ENCODE measurements at places on chromosomes 13 and 19.

- no peak for DNase-seq
Measured at GRCh38 chr19:14889994-14890642, 4.2 kb upstream of the OR7A17 start.

- DNase-seq: no peak
Measured at GRCh38 chr19:40445780-40446262, 1.7 kb upstream of the SERTAD3 start.

- no peak for DNase-seq
Measured at GRCh38 chr19:45834970-45835369, 19.9 kb upstream of the RSPH6A start.

DNA sequence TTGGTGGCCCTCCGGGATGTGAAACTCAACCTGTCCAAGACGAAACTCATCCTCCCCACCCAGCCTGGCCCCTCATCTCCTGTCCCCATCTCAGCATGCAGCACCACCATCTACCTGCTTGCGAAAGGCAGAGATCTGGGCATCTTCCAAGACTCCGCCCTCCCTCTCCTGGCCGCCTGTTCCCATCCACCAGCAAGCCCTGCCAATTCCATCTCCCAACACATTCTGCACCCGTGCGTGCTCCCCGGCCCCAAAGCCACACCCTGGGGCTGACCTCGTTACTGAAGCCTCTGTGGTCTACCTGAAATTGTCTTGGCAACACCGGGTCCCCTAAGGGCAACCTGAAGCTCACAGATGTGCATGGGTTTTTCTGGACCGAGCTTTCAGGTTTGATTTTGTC, 13.2 kb upstream of the CAMSAP3 start:
- no peak for DNase-seq

DNA sequence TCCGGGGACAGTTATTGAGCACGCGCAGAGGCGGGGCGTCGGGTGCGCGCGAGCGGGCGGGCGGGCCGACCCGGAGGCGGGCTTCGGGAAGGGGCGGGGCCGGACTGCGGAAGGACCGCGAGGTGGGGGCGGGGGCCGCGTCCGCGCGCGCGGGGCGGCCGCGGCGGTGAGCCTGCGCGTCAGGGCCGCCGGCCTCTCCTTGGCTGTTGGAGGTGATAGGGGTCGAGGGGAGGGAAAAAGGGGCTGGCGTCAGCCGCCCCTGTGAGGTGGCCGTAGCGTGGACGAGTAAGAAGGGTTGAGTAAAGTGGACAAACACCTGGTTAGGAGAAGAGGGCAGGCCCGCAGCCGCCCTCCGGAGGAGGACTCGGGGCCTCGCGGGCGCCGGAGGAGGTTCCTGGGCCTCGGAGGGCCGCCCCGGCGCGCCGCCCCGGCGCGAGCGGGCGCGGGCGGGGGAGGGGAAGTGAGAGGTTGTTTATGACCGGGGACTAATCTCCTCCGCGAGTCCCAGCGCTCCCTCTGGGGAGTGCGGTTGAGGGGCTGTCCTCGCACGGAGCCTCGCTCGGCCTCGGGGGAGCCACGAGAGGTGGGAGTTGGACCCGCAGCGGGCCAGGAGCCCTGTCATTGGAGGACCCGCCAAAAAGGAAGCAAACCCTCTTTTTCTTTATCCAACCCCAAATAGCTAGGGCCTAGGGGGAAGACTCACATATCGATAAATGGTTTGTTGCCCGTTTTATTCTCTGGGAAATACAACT, 547 bp upstream of the INTS6 start:
- DNase-seq: peak; percentile 92

GRCh38 chr13:44040070-44040817, 160.5 kb downstream of the LACC1 start:
- DNase-seq: no peak

DNA sequence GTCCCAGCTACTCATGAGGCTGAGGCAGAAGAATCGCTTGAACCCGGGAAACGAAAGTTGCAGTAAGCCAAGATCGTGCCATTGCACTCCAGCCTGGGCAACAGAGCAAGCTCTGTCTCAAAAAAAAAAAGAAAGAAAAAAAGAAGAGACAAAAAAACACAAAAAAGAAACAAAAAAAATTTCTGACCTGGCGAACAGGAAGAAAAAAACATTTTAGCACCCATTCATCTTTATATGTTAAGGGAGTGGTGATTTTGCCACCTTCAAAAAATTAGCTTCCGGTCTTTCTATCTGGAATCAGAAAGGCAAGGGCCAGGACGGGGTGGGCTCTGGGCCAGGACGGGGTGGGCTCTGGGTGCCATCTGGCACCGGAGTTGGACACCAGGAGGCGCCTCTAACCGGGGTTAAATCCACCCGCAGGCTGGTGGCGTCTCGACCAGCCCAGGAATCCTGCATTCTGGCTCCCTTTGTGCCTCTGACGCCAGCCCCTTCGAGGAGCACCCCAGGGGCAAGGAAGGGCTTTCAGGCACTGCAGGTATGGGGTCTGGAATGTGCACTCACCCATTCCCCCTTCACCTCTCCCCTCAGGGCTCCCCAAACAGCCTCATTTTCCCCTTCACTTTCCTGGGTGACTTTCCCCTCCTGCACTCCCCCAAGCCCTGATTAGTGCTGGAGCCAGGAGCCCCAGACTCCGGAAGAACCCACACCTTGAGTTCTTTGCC, 10.4 kb upstream of the ZSWIM4 start:
- DNase-seq: peak; percentile 73

- DNase-seq: peak; percentile 64
Measured at GRCh38 chr13:97223711-97224541, 1.8 kb downstream of the MBNL2 start.

GRCh38 chr13:26541678-26542568, 15.6 kb upstream of the WASF3 start:
- no peak for DNase-seq

DNA sequence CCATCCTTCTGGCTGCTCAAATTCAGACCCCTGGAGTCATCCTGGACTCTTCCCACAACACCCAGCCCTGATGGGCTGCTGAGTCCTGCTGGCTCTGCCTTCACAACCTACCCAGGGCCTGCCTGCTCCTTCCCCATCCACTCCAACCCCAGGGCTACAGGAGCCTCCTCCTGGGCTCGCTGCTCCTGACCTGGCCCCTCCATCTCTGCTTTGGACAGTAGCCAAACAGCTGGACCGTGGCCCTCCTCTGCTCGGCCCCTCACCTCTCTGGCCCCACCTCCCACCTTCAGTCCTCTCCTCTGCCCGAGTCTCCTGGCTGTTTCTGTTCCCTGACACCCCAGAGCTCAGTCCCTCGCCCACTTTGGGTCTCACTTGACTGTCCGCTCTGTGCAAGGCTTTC, 66.7 kb downstream of the CEBPG start:
- no peak for DNase-seq

DNA sequence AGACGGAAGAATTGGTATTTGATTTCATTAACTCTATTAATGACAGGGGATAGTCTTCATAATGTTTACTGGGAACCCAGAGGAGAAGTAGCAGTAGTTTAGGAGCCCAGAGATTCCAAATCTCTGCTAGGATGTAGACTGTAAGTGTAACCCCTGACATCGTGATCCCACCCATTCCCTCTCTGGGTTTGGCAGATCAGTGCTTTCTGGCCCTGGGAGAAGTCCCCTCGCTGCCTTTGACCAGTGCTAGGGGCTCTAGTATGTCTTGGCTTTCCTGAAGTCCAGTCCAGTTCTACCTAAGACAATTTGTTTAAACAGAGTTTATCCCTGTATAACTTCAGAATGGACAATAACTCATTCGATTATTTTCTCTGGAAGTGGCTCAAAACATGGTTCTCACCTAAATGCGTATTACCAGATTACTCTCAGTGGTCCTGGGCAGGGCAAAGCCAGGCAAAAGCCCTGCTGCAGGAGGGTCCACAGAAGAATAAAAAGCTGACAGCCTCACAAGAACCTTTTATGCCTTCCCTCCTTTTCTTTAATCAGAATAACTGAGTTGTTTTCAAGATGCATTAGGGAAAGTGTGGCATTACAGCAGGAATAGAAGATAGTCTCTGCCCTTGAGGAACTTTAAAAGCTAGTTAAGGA, 11.8 kb downstream of the KLF5 start:
- DNase-seq: no peak

GRCh38 chr19:4414800-4415321, 12.4 kb downstream of the CHAF1A start:
- no peak for DNase-seq

DNA sequence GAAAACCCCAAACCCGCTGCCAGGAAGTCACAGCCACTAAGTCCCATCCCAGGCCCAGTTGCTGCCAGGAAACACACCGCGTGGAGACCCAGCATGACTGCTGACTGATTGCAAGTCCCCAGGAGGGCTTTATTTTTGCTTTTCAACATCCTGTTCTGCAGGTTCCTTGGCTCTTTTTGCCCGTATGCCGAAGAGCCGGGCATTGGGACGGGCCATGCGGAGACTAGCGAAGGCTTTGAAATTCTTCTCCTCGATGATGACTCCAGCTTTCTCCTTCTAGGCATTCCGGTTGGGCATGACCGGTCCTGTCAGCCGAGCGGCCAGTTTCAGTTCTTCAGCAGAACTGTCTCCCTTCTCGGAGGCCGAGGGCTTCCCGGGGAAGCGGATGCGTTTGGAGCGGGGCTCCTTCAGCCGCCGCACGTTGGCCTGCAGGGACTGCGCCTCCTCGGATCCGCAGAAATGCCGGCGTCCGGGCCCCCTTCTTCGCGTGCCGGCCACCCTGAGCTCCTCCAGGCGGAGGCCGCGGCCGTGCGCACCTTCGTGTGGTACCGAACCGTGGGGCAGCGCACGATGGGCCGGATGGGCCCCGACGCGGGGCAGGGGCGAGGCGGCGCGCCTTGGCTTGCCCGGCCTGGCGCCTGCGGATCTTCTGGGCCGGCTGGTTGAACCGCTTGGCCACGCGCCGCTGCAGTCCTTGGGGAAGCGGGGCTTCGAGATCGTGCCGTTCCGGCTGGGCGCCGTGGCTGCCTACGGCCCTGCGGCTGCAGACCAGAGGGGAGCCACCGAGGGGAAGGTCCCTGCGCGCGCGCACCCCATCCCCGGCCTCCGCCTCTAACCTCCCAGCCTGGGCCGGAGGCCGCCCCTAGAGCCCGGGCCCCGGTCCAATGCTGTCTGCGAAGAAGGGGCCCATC, 15.2 kb downstream of the ZSCAN5C start:
- no peak for DNase-seq

- DNase-seq: no peak
Measured at GRCh38 chr13:73808318-73808717, 325.9 kb downstream of the KLF12 start.
